ENCODE measurements at places on chromosomes 4 and X.

DNA sequence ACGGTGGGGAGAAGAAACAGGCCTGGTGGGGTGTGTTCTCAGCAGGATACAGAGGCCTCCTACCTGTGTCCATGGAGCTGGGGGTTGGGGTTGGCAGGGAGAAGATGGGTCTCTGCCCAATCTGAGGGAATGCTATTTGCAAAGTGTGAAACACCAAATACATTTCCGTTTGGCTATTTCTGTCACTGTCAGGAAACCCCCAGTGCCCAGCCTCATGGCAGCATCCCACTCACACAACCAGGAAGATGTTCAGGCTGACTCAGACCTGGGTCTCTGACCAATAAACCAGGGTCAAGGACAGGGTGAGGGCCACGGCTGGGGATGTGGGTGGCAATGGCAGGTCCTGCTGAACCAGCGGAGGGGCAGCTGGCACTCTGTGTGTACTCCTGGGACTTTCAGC lies 41.3 kb downstream of the BCOR start:
- no peak for DNase-seq

- DNase-seq: no peak
Measured at GRCh38 chr4:124230268-124230667, 482.3 kb downstream of the ANKRD50 start.

- DNase-seq: no peak
Measured at GRCh38 chrX:45761920-45762319, 561.2 kb upstream of the DIPK2B start.

DNA sequence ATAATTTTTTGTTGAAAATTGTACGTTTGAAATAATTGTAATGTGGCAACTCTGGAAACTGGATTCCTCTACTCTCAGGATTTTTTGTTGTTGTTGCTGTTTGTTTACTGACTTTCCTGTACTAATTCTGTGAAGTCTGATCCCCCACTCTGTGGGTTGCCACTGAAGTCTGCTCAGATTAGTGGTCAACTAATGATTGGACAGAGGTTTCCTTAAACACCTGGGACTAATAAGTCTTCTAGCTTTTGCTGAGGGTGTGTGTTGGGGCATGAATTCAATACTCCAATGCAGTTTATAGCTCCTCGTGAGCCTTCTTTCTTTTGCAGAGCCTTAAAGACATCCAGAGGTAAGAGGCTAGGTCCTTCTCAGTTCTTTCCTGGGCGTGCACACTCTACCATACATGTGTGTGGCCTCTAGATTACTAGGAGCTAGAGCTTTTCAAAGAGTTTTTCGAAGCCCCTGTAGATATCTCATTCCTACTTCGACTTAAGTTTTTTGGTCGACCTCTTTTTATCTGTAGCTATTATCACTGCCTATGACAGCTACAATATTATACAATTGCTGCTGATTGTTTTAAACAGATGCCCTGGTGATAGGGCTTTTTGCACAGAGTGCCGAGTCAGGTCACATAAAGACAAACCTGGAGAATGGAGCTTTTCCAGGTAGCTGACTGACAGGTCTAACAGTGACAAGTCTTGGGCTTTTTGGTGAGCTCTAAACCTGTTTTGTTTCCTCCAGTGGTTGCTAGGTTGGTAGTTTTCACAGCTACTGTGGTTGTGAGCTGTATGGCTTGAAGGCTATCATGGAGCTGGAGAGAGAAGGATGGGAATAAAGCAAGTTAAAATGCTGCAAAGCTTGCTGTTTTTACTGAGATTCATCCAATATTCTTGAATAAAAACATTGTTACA lies 34.0 kb downstream of the BMP2K start:
- DNase-seq: no peak
